Stimulated activated CD8-positive, alpha-beta memory T cell treated with anti-CD3 and anti-CD28 coated beads, Interleukin-7, amount 100 ng/mL, for 1 hour (primary cell): ENCODE measurements at places on chromosomes 11 and 22.

DNA sequence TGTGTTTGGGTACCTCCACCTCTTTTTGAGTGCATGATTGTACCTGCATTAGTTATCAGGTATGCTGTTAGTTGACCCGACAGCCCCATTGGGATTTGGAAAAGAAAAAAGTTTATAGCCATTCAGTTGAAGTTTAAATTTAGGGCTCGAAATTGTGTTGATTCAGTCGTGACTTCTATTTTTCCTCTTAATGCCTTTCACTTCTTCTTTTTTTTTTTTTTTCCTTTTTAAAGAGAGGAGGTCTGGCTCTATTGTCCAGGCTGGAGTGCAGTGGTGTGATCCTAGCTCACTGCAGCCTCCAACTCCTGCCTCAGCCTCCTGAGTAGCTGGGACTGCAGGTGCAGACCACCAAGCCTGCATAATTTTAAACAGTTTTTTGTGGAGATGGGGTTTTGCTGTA, 2.3 kb downstream of the STT3A start:
- no peak for DNase-seq

GRCh38 chr11:64229744-64230170, 591 bp upstream of the DNAJC4 start:
- DNase-seq: no peak

- no peak for DNase-seq
These were observed 125.8 kb downstream of the LDLRAD3 start for GRCh38 chr11:36069576-36070212.

- no peak for DNase-seq
These were observed 176.1 kb downstream of the LRRC4C start for GRCh38 chr11:41283191-41283930.

GRCh38 chr11:1852877-1853276, at the start of gene LSP1:
Gene LSP1 (plus strand): TSS chr11:1853084. CDS start chr11:1853145, 61 bp downstream.
- peak; percentile 45 for DNase-seq

GRCh38 chr11:590997-591396, 14.7 kb downstream of the PHRF1 start:
- DNase-seq: no peak
